ENCODE measurements at places on chromosomes 2 and 18.

GRCh38 chr2:105747254-105747894, 2.7 kb downstream of the NCK2 start:
- no peak for DNase-seq

- DNase-seq: no peak
These were observed 42.8 kb upstream of the BAZ2B start for GRCh38 chr2:159658881-159659873.

DNA sequence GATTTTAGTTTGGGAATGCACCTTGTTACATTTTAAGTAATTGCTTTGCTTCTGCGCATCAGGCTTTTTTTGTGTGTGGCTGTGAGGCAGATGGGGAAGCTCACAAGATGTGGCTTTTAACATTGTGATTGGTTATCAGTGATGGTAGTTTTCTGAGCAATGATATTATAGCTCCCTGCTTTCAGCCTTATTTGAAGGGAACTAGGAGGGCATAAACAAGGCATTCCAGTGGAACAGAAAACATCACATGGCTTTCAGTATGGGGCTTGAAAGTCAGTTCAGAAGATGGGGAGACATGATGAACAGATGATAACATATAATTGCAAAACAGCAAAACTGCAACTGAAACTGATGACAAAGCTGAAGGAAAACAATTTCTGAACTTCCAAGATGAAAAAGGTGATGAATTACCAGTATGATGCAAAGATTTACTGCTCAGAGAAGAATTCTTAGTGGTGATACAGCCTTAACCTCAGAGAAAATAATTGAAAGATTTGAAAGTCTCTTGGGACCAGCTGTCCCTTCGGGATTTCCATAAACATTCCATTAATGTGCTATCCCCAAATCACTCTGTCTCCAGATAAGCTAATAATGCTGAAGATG, 439.7 kb downstream of the RND3 start:
- no peak for DNase-seq

DNA sequence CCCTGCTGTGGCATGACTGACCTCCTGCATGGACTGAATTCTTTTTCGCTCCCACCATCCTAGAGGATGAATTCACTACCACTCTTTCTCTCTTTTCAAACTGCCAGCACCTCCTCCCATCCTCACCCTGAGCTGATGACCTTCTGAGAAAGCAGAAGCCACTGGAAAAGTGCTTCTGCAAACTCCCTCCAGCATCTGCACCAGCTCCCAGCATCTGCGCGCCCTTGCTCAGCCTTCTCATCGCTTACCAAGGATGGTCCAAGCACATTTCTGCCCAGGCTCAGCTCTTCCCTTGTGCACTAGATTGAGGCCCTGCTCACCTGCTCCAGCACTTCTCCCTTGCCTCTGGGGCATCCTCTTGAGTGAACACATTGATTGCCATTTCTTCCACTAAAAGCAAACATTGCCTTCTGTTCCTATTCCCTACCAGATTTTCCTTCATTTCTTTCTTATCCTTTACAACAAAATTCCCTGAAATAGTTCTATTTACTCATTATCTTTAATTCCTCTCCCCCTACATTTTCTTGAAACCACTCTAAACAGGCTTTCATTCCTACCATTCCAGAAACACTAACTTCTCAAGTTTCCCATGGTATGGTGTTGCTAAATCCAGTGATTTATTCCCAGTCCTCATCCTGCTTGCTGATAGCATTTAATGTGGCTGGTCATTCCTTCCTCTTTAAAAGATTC, 42.7 kb upstream of the IL1RL1 start:
- no peak for DNase-seq

GRCh38 chr2:153373510-153374279, 104.9 kb downstream of the RPRM start:
- no peak for DNase-seq

DNA sequence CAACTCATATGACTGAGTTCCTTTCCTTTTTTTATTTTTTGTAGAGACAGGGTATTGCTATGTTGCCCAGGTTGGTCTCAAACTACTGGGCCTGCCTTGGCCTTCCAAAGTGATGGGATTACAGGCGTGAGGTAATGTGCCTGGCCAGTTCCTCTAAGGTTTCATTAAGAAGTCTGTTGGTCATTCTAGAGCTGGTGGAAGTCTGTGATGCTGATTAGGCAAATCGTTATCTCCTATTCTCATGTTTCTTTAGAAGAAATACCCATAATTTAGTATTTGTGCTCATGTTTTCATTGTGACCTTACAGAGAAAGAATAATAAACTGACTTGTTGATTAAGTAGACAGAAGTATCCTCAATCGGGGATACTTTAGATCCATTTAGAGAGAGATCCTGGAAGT, 106.1 kb upstream of the SP3 start:
- no peak for DNase-seq

- DNase-seq: no peak
These were observed 88.7 kb downstream of the NEDD4L start for GRCh38 chr18:58132595-58133261.

GRCh38 chr2:204984518-204984917, 439.2 kb downstream of the PARD3B start:
- DNase-seq: no peak

GRCh38 chr2:56444339-56444738, 260.5 kb downstream of the CCDC85A start:
- no peak for DNase-seq

GRCh38 chr18:70826571-70826970, 537.7 kb downstream of the SOCS6 start:
- DNase-seq: no peak

- no peak for DNase-seq
These were observed 289.1 kb downstream of the NBAS start for GRCh38 chr2:15271941-15272542.

Data from urothelium cell line (cell line).